H1 (cell line): ENCODE measurements at places on chromosomes 5 and 9.

GRCh38 chr5:134565791-134566740 lies 40.6 kb downstream of the JADE2 start:
- no peaks in the 10 kb centered on the region for H3K4me1 ChIP-seq
- no peaks in the 10 kb centered on the region for H3K27me3 ChIP-seq
- no peak overlapping the region for H3K4me3 ChIP-seq
- DNase-seq, result no peak
- H3K27ac ChIP-seq, result no peak overlapping the region
- H3K36me3 ChIP-seq, result peaks cover 33% of the 10 kb centered on the region

DNA sequence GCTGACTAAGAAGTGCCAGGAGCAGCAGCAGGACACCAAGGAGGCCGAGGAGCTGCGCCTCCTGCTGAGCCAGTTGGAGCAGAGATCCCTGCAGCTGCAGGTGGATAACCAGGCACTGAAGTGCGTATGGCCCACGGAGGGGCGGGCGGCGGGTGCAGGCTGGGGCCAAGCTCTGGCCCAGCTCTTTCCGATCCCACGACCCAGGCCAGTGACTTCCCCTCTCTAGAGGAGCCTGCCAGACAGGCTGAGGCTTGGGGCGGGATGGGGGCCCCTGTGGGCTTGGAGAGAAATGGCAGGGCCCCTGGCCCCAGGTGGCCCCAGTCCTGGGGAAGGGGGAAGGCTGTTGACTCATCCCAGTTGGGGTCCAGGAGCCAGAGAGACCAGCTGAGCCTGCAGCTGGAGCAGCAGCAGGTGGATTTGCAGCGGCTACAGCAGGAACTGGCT lies 3.6 kb downstream of the PTRH1 start:
- H3K27me3 ChIP-seq, result no peaks in the 10 kb centered on the region
- no peak for DNase-seq
- H3K4me3 ChIP-seq, result no peak overlapping the region
- peaks cover 24% of the 10 kb centered on the region for H3K4me1 ChIP-seq

GRCh38 chr9:137000177-137000930 lies 4.0 kb upstream of the CLIC3 start:
- no peaks in the 10 kb centered on the region for H3K27me3 ChIP-seq
- no peak for DNase-seq
- no peak overlapping the region for H3K27ac ChIP-seq
- H3K36me3 ChIP-seq, result no peaks in the 10 kb centered on the region
- H3K4me1 ChIP-seq, result peaks cover 16% of the 10 kb centered on the region

GRCh38 chr5:89728750-89729149 lies 680.8 kb downstream of the CETN3 start:
- H3K36me3 ChIP-seq, result no peaks in the 10 kb centered on the region
- no peak for DNase-seq
- no peak overlapping the region for H3K4me3 ChIP-seq
- no peaks in the 10 kb centered on the region for H3K27me3 ChIP-seq
- H3K4me1 ChIP-seq, result no peaks in the 10 kb centered on the region
- no peak overlapping the region for H3K27ac ChIP-seq

DNA sequence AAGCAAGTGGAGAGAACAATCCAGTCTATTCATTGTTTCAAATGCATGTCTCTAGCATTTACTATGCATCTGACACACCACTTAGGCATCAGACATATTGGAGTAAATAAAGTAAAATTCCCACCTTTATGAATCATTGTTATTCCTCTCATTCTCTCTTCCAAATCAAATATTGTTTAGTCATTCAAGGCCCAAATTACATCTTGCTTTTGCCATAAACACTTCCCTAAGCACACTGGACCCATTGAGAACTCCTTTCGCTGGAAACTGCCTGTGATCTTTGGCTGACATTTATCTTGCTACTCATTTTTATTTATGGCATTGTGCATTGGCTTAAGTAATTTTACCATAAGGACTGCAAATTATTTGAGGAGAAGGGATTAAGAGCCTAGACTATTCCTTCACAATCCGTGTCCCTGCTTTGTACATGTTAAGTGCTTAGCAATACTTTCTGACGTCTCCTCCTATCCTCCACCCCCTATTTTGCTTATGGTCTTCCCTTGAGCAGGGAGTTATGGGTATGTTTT lies 7.4 kb downstream of the C5orf46 start:
- H3K4me3 ChIP-seq, result no peak overlapping the region
- H3K27me3 ChIP-seq, result peaks cover 1% of the 10 kb centered on the region
- no peaks in the 10 kb centered on the region for H3K36me3 ChIP-seq
- no peak overlapping the region for H3K27ac ChIP-seq
- H3K4me1 ChIP-seq, result no peaks in the 10 kb centered on the region

GRCh38 chr9:86714999-86715398 lies 232.3 kb downstream of the GAS1 start:
- no peaks in the 10 kb centered on the region for H3K27me3 ChIP-seq
- DNase-seq, result no peak
- H3K27ac ChIP-seq, result no peak overlapping the region
- H3K36me3 ChIP-seq, result no peaks in the 10 kb centered on the region

GRCh38 chr9:99071313-99072039 lies 33.4 kb upstream of the TGFBR1 start:
- no peaks in the 10 kb centered on the region for H3K4me1 ChIP-seq
- no peaks in the 10 kb centered on the region for H3K36me3 ChIP-seq
- no peak for DNase-seq
- H3K27ac ChIP-seq, result no peak overlapping the region
- H3K4me3 ChIP-seq, result no peak overlapping the region

DNA sequence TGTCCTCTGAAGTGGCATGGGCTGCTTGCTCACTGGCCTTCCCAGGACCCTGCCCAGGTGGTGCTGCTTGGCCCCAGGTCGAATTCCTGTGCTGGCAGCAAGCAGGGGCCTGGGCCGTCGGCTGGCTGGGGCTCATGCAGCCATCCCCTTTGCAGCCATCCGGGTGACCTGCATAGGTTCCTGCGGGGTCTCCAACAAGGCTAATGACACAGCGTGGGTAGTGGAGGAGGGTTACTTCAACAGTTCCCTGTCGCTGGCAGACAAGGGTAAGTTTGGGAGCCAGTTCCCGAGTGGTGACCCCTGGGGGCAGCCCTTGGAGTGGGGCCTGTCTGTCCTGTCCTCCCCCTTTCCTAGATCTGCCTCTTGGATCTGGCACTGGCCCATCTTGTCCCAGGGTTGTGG lies 6.1 kb upstream of the EHMT1 start:
- H3K27me3 ChIP-seq, result no peaks in the 10 kb centered on the region
- no peak for DNase-seq
- H3K36me3 ChIP-seq, result peaks cover 3% of the 10 kb centered on the region; the same call in 1 of the 2 replicates

DNA sequence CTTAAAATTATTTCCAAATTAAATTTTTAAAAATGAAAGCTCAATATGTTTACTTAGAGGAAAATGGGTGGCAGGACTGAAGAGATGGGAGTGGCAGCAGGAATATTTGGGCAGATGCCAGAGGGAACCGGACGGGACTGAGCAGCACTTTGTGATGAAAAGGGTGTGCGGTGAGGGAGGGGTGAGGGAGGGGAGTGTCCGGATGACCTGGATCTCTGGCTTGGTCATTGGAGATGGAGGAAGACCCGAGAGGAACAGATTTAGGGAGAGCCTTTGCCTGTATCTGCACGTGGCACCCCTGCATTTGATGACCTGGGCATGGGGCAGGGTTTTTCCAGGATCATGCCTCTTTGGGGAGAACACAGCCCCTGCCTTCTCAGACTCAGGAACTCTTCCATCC lies 201.1 kb upstream of the MVB12B start:
- H3K4me1 ChIP-seq, result no peaks in the 10 kb centered on the region; the same call in 1 of the 2 replicates
- H3K4me3 ChIP-seq, result no peak overlapping the region
- no peaks in the 10 kb centered on the region for H3K36me3 ChIP-seq
- H3K27me3 ChIP-seq, result no peaks in the 10 kb centered on the region

- H3K27ac ChIP-seq, result no peak overlapping the region
- H3K36me3 ChIP-seq, result no peaks in the 10 kb centered on the region
- DNase-seq, result no peak
- H3K4me1 ChIP-seq, result 0 out of 2 replicates have a peak, but pooled peaks cover 3% of the 10 kb centered on the region
Measured at GRCh38 chr9:99356512-99356971, 134.5 kb downstream of the SEC61B start.

DNA sequence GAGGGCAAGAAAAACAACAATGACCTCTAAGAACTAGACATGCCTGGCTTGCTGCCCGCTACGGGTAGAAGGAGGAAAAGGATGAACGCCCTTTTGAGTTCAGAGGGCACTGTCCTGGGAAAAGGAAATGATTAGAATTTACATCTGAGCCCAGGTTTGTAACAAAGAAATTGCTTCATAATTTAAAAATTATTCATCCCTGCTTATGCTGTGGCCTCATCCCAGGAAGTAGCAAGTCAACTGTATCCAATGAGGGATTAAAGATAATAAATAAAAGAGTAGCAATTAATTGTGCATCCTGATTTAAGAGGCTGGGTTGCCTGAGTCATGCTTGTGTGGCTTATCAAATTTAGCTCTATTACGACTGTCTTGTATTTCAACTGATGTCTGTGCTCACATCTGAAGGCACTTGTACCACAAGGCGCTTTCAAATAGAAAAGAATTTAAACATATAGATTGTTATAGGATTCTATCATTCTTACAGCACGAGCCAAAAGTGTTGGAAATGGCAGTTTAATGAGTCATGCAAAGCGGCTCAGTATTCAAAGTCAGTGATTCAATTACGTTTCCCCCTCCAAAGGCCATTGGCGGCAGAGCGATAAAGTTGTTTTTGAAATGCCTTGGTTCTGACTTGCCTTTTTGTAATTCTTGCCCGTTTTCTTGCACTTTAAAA lies 40.0 kb upstream of the DMRT1 start:
- no peaks in the 10 kb centered on the region for H3K36me3 ChIP-seq
- no peak overlapping the region for H3K27ac ChIP-seq
- H3K27me3 ChIP-seq, result no peaks in the 10 kb centered on the region
- H3K4me1 ChIP-seq, result no peaks in the 10 kb centered on the region
- no peak for DNase-seq

- H3K4me3 ChIP-seq, result no peak overlapping the region
- no peaks in the 10 kb centered on the region for H3K27me3 ChIP-seq
- no peak overlapping the region for H3K27ac ChIP-seq
- H3K4me1 ChIP-seq, result no peaks in the 10 kb centered on the region
- DNase-seq, result no peak
Measured at GRCh38 chr5:56918054-56918453, 8.7 kb downstream of the SETD9 start.

GRCh38 chr9:14170973-14171596 lies 142.9 kb downstream of the NFIB start:
- DNase-seq, result no peak
- H3K4me1 ChIP-seq, result no peaks in the 10 kb centered on the region
- H3K36me3 ChIP-seq, result no peaks in the 10 kb centered on the region
- no peak overlapping the region for H3K27ac ChIP-seq

- H3K36me3 ChIP-seq, result no peaks in the 10 kb centered on the region
- no peak for DNase-seq
- H3K27ac ChIP-seq, result no peak overlapping the region
- no peaks in the 10 kb centered on the region for H3K4me1 ChIP-seq
- no peaks in the 10 kb centered on the region for H3K27me3 ChIP-seq
- H3K4me3 ChIP-seq, result no peak overlapping the region
Measured at GRCh38 chr5:4128994-4129393, 533.4 kb downstream of the IRX1 start.

GRCh38 chr5:149887622-149888183 lies 56.9 kb downstream of the PDE6A start:
- H3K36me3 ChIP-seq, result no peaks in the 10 kb centered on the region
- DNase-seq, result no peak
- no peaks in the 10 kb centered on the region for H3K27me3 ChIP-seq
- H3K4me3 ChIP-seq, result no peak overlapping the region
- no peaks in the 10 kb centered on the region for H3K4me1 ChIP-seq

GRCh38 chr5:68460147-68460798 lies 244.7 kb downstream of the PIK3R1 start:
- peaks cover 6% of the 10 kb centered on the region for H3K4me1 ChIP-seq
- DNase-seq, result no peak
- no peak overlapping the region for H3K4me3 ChIP-seq
- no peaks in the 10 kb centered on the region for H3K36me3 ChIP-seq

GRCh38 chr5:143200781-143201398 lies 202.6 kb downstream of the NR3C1 start:
- H3K4me3 ChIP-seq, result no peak overlapping the region
- H3K27me3 ChIP-seq, result no peaks in the 10 kb centered on the region
- H3K4me1 ChIP-seq, result no peaks in the 10 kb centered on the region
- H3K27ac ChIP-seq, result no peak overlapping the region

DNA sequence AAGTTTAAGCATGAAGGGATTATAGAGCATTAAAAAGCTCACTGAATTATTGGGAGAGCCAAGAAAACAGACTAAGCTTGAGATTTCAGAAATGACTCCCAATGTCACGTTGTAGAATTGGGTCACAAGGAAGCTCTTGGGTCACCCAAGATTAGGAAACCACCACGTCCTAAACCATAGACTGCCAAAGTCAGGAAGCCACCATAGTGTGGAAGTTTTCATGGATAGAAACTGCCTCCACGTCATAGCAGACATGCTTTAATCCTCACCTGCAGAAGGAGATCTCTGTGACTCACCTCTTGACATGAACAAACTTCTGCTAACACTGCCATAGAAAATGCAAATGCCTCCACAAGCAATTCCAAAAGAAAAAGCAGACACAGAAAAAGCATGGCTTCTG lies 106.3 kb downstream of the SLC1A3 start:
- H3K27ac ChIP-seq, result no peak overlapping the region
- H3K4me1 ChIP-seq, result no peaks in the 10 kb centered on the region
- H3K27me3 ChIP-seq, result no peaks in the 10 kb centered on the region
- no peak for DNase-seq

- no peaks in the 10 kb centered on the region for H3K27me3 ChIP-seq
- H3K27ac ChIP-seq, result no peak overlapping the region
- H3K4me1 ChIP-seq, result no peaks in the 10 kb centered on the region
- H3K4me3 ChIP-seq, result no peak overlapping the region
Measured at GRCh38 chr5:56077796-56078233, 83.1 kb upstream of the IL6ST start.

- H3K27me3 ChIP-seq, result no peaks in the 10 kb centered on the region
- no peak overlapping the region for H3K4me3 ChIP-seq
- no peak overlapping the region for H3K27ac ChIP-seq
- DNase-seq, result no peak
Measured at GRCh38 chr5:146921225-146921624, 42.7 kb upstream of the PPP2R2B start.

DNA sequence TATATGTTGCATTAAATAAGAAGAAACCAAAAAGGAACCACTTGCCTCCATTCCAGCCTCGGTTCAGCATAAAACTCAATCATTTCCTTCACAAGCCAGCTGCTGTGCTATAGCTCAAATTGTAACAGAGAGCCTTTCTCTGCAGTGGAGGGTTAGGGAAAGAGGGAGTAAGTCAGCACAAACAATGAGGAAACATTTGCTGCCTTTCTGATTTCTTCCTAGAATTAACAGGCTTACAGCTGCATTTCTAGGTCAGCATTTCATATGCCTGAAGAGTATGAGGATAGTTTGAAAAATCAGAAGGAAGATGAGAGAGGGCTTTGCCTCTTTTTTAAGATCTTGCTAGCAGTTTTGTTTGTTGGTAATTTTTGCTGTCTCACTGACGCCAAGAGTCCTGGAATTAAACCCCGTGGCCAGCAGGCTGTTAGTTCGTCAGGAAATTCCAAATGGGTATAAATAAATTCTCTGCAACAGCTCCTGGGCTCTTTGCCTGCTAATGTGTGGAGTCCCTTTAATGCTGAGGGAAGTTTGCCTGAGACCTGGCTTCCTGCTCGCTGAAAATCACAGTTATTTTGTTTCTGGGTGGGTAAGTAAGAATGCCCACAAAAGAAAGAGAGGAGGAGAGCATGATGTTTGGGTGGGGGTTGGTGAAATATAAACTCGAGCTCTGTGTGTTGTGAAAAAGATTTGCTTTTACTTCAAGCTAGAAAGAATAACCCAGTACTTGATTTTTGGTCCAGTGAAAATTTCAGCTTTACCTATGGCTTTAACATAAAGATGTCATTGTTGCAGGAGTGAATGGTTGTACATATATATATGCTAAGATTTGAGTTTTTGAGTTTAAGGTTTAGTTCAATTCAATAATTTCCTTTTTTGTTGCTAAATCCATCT lies 148.1 kb upstream of the DMRT1 start:
- H3K27ac ChIP-seq, result 0 out of 2 replicates have a peak overlapping the region, but pooled peaks have one; percentile 49
- H3K4me1 ChIP-seq, result peaks cover 5% of the 10 kb centered on the region
- DNase-seq, result no peak
- no peak overlapping the region for H3K4me3 ChIP-seq
- no peaks in the 10 kb centered on the region for H3K36me3 ChIP-seq
